ENCODE measurements at places on chromosomes 11 and 22.
A peak's percentile ranks its signal among the peaks of the same experiment; 100 is the strongest.

DNA sequence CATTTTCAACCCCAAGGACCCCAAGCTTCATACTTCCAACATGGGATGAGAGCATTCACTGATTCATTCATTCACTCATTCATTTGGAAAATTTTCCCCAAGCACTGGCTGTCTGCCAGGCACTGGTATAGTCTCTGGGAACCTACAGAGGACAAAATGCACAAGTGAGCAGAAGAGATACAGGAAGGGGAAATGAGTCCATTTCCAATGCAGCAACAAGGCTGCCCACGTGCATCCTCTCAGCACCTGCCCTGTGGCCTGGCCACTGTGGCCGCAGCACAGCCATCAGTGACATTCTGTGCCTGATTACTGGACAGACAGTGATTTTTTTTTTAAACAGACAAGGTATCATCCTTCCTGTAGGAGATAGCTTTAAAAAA lies 96.0 kb upstream of the PITPNB start:
- no peak for DNase-seq

GRCh38 chr22:30247974-30248373 lies 1.4 kb upstream of the LIF start:
- DNase-seq, result no peak

GRCh38 chr11:75437966-75438659 lies 5.1 kb upstream of the KLHL35 start:
- no peak for DNase-seq

- DNase-seq, result no peak
Measured at GRCh38 chr22:37253126-37253660, 9.1 kb upstream of the RAC2 start.

GRCh38 chr22:20424932-20425565 lies 12.6 kb downstream of the SCARF2 start:
- no peak for DNase-seq

- peak; percentile 49 for DNase-seq
Measured at GRCh38 chr11:10122326-10123197, 171.5 kb downstream of the SBF2 start.

GRCh38 chr11:112294688-112295340 lies 34.2 kb upstream of the PLET1 start:
- DNase-seq, result no peak

DNA sequence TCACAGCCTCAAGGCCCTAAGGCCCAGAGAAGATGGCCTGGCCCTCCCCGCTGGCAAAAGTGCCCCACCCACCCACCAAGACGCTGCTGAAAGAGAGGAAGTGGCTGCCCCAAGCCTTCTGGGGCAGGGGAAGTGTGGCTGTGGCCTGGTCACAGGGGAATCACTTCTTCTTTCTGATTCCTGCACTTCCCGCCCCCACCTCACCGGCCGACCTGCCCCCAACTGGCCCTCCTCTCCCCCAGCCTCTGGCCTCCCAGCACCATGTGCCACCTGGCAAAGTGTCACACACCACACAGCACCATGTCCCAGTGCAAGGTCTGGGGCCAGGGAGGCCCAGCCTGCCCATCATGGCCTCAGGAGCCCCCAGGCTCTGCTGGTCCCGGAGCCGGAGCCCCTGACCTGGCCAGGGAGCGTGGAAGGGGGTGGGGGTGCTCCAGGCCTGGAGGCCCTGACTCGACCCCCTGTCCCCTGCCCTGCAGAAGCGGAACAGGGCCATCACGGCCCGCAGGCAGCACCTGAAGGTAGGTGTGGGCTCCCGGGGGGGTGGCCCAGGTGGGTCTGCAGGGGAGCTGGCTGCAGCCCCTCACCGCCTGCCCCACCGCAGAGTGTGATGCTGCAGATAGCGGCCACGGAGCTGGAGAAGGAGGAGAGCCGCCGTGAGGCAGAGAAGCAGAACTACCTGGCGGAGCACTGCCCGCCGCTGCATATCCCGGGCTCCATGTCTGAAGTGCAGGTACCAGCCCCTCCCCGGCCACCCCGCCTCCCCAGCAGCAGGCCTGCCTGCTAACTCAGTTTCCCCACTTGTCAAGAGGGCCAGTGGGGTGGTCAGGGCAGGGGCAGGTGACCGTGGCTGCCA lies 1.4 kb downstream of the TNNI2 start:
- no peak for DNase-seq

GRCh38 chr11:77244277-77245027 lies 57.0 kb downstream of the GDPD4 start:
- peak; percentile 86 for DNase-seq

DNA sequence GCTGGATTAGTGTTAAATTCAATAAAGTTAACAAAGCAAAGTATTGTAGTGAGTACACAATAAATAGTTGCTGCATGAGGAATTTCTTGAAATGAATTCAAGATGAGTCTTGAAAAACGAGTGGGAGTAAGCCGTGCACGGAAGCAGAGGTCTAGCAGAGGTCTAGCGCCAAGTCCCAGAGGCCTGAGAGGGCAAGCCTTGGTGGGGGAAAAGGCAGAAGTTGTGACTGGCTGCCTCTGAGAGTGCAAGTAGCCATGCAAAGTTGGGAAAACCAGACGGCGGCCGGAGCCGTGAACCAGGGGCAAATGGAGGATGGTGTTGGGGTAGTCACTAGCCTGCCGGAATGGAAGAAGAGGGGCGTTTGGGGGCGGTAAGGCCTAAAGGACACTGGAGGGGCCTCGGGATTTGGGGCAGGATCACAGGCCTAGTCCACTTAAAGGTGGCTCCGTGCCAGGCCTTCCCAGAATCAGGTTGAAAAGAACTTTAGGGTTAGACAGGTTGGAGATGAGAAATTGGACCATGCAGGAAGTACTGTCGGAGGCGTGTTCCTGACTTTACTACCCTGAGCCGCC lies 379 bp upstream of the SLC3A2 start:
- DNase-seq, result no peak

DNA sequence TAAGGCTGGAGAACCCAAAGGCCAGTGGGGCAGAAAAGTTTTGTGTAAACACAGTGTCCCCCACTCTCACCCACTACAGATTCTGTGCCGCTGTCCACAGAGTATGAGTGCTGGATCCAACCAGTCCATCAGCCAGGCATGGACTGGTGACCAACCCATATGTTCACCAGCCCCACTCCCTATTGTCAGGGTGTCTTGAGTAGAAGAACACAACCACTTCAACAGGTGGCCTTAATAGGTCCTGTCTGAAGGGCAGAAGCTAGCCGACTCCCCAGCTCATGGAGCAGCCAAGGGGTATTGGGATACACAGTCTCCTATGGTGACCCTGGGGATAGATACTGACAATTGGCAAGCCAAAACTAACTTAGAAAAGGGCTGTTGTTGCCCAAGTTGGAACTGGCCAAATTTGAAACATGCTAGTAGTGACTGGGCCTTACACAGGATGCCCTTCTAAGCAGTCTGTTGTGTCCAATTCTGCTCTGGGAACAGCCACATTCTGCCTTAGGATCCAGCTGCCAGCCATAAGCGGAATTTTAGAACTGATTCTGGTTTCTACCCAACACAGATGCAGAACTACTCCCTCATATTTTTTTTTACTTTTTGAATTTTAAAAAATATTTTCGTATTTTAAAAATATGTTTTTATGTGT lies 19.8 kb upstream of the PGM2L1 start:
- no peak for DNase-seq

GRCh38 chr11:3231550-3231850 lies 717 bp downstream of the MRGPRE start:
- DNase-seq, result no peak

- DNase-seq, result no peak
Measured at GRCh38 chr11:2517386-2518064, 72.7 kb downstream of the KCNQ1 start.

- no peak for DNase-seq
Measured at GRCh38 chr11:72838691-72839305, 24.6 kb downstream of the ATG16L2 start.

- peak; percentile 74 for DNase-seq
Measured at GRCh38 chr22:46592390-46592872, 27.8 kb upstream of the GRAMD4 start.

- DNase-seq, result no peak
Measured at GRCh38 chr11:69080257-69080995, 31.7 kb downstream of the TPCN2 start.

- DNase-seq, result peak; percentile 84
Measured at GRCh38 chr11:74696939-74697675, 34.1 kb downstream of the CHRDL2 start.

DNA sequence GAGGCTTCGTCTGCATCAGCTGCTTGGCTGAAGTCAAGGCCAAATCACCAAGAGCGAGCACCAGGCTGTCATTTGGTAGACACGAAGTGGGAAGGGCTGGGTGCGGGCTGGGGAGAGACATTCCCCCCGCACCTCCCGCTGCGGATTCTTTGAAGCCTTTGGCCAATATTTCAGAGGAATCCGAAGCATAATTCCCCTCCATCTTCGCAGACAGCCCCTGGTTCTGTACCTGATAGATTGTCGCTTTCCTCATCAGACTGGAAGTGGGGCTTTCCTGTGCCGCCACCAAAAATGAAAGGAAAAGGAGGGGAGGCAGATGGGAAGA lies 15.3 kb downstream of the BLID start:
- DNase-seq, result no peak

GRCh38 chr11:121479698-121480238 lies 27.0 kb upstream of the SORL1-AS1 start:
- no peak for DNase-seq

DNA sequence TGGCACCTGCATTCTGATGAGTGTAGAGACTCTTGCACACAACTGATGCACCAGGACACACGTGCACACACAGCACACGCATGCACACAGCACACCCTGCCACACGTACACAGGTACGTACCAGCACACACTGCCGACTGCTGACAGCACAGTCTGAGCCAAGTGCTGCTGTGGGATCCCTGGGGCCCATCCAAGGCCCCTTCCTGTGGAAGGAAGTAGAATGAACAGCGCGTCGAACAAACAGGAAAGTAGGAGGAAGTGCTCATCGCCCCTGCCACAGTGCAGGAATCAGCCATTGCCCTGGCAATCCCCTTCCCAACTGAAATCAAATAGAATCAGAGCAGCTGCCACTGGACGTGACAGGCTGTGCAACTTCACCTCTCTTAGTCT lies 57.9 kb downstream of the CD82 start:
- no peak for DNase-seq

- DNase-seq, result no peak
Measured at GRCh38 chr22:48702573-48703264, 1125.0 kb downstream of the BRD1 start.

DNA sequence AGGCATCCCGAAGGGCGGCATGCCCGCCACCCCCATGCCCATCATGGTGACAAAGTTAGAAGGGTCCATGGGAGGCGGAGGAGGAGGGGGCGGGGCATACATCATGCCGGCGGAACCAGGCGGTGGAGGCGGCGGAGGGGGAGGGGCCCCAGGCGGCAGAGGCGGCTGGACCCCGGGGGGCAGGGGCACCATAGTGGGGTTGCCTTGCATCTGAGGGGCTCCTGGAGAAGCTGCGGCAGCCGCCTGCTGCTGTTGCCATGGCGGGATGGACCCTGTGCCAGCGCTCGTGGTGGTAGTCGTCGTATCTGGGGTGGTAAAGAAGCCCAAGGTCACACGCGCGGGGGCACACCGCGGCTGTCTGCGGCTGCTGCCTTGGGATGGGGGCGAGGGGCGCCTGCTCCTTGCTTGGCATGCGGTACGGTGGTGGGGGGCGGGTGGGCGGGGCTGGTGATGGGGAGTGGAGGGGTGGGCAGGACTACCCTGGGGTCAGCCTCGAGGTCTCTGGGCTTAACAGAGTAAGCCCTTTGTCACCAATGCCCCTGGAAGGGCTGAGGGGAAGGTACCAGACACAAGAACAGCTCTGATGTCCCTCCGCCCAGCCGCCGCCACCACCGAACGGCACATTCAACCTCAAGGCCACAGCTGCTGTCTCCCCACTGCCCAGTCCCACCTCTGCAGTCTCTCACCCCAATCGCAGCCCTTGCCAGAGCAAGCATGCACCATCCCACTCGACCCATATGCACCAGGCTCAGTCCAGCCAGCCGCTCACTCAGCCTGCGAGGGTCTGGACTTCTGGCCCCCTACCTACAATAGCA lies 6.3 kb upstream of the PYGM start:
- no peak for DNase-seq

DNA sequence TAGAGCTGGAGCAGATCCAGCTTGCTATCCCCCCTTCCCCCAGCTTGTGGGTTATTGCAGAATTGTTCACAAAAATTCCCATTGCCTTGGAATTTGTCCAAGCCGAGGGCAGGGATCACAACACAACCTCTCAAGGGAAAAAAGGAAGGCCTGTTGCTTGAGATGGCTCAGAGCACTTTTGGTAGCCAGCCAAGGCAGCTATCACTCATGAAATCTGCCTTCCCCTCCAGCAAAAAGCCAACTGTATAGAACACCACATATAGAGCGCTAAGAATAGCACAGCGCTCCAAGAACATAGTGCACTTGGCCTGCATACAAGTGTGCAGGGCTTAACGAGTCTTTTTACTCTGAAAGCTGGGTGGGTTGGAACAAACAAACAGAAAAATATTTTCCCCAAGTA lies 46.2 kb downstream of the FAM83F start:
- peak; percentile 50 for DNase-seq

- no peak for DNase-seq
Measured at GRCh38 chr11:19323502-19323901, 82.8 kb upstream of the E2F8 start.

DNA sequence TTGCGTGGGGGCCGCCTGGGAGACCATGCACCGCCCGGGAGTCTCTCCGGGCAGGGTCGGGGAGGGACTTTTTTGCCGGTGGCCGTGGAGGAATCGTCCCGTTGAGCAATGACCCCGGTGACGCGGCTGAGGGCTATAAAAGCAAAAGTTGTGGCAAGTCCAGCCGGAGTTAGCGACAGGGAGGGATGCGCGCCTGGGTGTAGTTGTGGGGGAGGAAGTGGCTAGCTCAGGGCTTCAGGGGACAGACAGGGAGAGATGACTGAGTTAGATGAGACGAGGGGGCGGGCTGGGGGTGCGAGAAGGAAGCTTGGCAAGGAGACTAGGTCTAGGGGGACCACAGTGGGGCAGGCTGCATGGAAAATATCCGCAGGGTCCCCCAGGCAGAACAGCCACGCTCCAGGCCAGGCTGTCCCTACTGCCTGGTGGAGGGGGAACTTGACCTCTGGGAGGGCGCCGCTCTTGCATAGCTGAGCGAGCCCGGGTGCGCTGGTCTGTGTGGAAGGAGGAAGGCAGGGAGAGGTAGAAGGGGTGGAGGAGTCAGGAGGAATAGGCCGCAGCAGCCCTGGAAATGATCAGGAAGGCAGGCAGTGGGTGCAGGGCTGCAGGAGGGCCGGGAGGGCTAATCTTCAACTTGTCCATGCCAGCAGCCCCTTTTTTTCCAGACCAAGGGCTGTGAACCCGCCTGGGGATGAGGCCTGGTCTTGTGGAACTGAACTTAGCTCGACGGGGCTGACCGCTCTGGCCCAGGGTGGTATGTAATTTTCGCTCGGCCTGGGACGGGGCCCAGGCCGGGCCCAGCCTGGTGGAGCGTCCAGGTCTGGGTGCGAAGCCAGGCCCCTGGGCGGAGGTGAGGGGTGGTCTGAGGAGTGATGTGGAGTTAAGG lies at the start of gene NEAT1:
Gene NEAT1, plus strand, starts transcription at position 166 of the 883 bp plus-strand sequence.
- peak; percentile 84 for DNase-seq

GRCh38 chr22:32996702-32997101 lies 61.5 kb downstream of the SYN3 start:
- no peak for DNase-seq

DNA sequence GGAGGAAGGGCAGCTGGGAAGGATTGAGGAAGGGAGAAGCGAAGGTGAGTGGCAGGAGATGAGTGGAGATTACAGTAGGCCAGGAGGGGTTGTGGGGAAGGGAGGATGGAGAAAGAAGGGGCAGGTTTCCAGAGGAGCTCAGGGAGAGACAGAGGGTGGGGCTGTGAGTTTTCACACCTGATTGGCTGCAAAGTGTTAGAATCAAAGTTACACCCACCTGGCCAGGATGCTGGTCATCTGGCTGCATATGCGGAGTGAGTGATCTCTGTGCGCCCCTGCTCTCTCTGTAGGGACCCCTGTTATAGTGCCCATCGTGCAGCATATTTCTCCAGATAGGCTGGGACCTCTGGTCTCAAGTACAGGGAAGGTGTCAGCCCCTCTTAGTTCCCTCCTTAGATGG lies 18.3 kb downstream of the AMPD3 start:
- no peak for DNase-seq
